ENCODE measurements at places on chromosomes 16 and 17.

- no peak for DNase-seq
These were observed 91.8 kb downstream of the RGS9 start for GRCh38 chr17:65228734-65229620.

DNA sequence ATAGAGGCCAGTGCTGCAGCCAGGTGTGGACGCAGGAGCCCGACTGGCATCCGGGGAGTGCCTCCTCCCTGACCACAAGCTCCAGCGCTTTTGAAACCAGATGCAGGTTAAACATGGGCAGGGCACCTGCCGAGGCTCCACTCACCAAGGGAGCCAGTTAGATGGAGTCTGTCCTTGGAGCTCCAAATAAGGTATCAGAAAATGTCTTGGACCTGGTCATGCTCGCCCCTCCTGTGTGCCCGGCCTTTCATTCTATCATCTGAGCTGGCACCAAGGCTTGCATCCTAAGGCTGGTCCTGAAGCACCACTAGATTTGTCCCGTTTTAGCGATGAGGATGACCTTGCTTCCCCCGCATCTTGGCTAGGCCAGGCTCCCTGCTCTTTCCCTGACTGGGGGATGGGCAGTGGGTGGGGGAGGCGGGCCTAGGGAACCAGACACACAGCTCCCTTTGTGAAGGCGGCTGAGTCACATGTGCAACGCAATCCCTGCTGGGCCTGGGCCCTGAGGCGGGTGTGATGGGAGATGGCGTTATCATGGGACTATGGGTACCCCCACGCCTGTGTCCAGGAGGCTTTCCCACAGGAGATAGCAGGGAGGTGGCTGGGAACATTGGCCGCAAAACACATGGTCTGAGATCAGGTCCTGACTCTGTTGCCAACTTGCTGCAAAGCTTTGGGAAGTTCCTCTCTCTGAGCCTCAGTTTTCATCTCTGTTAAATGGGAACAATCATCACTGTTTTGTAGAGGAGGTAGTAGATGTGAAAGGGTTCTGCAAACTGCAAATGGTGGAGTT, 5.0 kb upstream of the ADGRG1 start:
- no peak for DNase-seq

DNA sequence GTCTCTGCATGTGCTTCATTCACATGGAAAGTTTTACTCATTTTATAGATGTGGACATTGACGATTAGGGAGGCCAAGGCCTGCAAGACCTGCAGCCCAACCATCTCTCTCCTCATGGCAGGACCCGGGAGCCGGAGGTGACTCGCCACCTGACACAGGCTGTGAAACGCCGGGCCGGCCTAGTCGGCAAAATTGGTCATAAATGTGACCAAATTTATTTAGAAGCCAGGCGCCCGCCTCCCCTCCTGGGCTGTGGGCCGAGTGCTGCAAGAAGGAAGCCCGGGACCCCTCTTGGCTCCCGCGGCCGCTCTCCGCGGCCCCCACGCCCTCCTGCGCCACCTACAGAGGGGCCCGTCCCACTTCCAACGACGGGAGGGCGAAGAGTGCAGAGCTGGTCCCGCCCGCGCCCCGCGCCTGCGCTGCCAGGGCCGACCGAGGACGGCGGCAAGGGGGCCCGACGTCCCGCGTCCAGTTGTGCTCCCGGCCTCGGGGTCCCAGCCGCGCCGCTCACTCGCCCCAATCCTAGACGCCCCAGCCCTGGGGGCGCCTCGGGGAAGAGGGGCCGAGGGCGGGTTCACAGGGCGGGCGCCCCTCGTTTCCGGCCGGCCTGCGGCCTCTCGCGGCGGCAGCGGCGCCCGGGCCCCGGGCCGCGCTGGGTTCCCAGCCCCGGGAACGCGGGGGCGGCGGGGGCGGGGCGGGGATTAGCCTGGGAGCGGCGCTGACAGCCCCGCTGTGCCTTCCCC, 47.5 kb downstream of the WNT3 start:
- DNase-seq = no peak

DNA sequence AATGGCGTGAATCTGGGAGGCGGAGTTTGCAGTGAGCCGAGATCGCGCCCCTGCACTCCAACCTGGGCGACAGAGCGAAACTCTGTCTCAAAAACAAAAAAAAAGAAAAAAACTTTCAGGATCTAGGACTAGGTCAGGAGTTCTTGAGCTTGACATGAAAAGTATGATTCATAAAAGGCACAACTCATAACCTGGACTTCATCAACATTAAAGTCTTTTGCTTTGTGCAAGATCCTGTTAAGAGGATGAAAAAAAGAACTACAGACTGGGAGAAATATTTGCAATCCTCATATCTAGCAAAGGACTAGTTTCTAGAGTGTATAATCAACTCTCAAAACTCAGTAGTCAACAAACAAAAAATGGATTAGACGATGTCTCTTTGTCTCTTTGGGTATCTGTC, 40.0 kb downstream of the TBC1D16 start:
- DNase-seq = no peak

- DNase-seq = no peak
These were observed 12.9 kb downstream of the SPAG9 start for GRCh38 chr17:51107778-51108177.

GRCh38 chr17:44992242-44992939, 24.3 kb upstream of the C1QL1 start:
- DNase-seq = no peak

DNA sequence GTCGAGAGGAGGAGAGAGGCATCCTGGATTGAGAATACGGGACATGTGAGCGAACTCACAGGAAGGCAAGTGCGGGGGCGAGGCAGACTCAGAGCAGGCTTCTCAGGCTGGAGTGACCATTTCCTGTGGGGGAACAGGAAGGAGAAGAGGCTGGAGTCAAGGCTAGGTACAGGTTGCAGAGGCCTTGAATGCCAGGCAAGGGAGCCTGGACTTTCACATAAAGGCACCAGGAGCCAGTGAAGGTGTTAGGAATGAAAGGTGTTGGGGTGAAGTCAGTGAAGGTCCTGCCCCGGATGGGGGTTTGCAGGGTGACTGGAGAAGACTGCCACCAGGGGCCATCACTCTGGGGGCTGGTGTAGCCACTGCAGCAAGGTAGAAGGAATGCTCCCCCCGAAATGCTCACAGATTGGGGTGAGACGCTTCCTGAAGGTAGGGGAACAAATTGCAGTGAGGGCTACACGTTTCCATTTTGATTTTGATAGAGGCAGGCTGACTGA, 5.3 kb upstream of the GPRC5C start:
- no peak for DNase-seq

Data from thymus (tissue), 14 donors.